ENCODE measurements at places on chromosomes 1 and 21.

GRCh38 chr1:229027622-229028182, 243.2 kb upstream of the RAB4A start:
- DNase-seq: no peak

DNA sequence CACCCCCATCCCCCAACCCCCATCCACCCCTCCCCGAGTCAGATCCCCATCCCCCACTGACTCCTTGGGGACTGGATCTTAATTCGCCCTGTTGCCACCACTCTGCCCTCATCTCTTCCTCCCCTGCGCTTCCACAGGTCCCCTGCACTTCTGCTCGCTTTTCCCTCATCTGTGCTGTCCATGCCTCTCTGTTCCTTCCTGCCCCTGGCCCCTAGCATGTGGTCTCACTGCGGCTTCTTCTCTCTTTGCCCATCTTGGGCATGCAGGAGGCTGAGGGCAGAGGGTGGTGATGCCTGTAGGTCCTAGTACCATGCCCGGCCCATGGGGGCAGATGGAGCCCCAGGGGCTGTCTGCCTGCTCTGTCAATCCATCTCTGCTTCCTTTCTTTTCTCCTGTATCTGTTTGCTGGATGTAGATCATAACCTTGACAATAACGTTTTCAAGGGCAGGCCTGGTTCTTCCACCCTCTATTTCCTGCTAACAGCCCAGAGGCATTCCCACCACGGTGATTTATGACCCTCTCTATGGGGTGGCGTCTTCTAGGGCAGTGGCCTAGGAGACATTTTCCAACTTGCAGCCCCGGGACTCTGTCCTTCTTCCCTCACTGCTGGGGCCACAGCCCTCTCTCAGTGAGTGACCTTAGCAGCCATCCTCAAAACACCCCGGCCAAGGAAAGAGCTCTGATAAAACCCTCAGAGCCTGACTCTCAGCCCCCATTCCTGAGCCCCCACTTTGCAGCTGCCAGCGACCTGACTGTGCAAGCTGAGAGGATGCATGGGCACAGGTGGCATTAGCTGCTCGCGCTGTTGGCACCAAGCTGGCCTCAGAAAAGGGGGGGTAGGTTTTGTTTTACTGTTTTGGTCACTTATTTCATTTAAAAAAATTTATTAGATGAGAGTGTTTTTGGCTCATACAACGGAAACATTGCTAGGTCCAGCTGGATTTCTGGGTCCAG, 33.9 kb downstream of the TMEM51 start:
- no peak for DNase-seq

DNA sequence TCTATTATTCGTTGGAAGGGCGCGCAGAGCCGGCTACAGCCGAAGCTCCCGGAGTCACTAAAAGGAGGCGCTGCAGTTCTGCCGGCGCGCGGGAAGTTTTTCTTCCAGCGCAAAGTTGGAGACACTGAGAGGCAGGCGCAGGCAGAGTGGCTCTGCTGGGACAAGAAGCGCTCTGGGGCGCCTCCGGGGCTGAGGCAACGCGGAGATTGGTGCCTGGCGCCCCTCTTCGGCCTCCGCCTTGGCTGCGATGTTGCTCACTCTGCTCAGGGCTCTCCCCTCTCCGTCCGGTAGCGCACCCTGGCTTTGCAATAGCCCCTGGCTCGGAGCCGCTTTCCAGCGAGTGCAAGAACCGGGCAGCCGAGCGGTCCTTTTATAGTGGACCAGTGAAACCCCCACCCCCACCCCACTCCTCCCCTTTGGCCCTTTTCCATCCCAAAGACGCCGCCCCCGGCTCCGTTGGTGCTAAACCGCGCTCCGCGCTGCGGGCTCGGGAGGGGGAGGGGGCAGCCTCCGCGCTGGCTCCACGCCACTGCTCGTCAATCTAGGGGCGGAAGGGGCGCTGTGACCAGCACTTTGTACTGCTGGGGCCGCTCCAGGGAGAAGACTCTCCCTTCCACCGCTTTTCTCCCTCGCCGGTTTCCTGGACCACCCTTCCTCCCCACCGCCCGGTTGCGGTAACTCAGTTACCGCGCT, at the start of gene ADAMTS1:
Gene ADAMTS1 (minus strand): TSS at position 344 of the 693 bp plus-strand sequence. CDS start 455 bp downstream, outside the sequence.
- no peak for DNase-seq

- DNase-seq: peak; percentile 76
Observed at GRCh38 chr1:67766141-67766978, 66.9 kb downstream of the GNG12 start.

DNA sequence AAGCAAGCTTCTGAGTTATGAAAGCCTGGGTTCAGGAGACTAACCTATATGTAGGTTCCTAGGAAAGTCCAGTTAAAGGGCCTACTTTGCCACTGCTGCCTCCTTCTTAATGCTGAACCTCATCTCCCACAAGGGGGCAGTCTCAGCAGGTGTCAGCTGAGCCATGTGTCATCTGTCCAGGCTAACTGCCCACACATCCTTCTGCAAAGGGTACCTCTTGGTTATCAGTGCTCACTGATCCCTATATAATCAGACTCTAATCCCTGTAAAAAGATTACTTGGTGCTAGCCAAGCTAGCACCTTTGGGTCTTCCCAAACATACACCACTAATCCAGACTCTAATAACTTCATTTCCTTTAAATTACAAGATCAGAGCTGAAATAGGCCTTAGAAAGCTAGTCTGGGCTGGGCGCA, 9.0 kb downstream of the PRDX1 start:
- DNase-seq: peak; percentile 69

GRCh38 chr1:245116131-245116530, 38.7 kb upstream of the KIF26B start:
- DNase-seq: no peak

- no peak for DNase-seq
Observed at GRCh38 chr1:156493154-156493631, 7.4 kb downstream of the MEF2D start.

DNA sequence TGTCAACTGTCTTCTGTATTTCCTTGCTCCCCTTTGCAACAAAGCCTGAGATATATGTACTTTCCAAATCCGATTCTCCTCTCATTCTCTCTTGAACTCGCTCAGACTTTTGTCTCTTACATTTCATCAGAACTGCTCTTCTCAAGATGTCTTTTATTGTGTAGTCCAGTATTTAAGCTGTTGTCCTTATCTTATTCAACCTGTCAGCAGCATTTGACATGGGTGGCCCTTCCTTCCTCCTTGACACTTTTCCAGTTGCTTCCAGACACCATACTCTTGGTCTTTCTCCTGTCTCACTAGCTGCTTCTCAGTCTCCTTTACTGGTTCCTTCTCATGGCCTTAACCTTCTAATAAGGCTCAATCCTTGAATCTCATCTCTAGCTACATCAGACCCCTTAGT, 47.0 kb downstream of the TSNAX start:
- DNase-seq: no peak

- DNase-seq: no peak
Observed at GRCh38 chr1:224564454-224565084, 51.5 kb upstream of the CNIH3 start.
